ENCODE measurements at places on chromosomes 1 and 21.

GRCh38 chr1:231397886-231398671 is 24.0 kb downstream of the EGLN1 start:
- no peak for DNase-seq

GRCh38 chr1:178528228-178528952 is 15.5 kb downstream of the TEX35 start:
- no peak for DNase-seq

DNA sequence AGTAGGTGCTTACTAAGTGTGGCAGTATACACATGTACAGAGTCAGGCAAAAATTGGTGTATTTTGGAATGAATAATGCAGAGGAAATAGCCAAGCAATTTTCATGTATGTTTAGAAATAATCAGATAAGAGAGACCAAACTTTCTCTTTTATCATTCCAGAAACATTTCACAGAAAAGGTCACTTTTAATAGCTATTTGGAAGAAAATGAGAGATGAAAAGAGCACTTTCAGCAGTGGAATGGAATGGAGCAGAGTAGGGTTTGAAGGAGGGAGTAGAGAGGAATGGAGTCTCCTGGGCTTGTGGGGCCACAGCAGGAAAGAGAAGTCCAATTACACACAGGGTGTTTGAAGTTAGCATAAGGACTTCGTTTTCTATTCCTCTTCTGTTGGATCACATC is 48.8 kb upstream of the GJA5 start:
- no peak for DNase-seq

DNA sequence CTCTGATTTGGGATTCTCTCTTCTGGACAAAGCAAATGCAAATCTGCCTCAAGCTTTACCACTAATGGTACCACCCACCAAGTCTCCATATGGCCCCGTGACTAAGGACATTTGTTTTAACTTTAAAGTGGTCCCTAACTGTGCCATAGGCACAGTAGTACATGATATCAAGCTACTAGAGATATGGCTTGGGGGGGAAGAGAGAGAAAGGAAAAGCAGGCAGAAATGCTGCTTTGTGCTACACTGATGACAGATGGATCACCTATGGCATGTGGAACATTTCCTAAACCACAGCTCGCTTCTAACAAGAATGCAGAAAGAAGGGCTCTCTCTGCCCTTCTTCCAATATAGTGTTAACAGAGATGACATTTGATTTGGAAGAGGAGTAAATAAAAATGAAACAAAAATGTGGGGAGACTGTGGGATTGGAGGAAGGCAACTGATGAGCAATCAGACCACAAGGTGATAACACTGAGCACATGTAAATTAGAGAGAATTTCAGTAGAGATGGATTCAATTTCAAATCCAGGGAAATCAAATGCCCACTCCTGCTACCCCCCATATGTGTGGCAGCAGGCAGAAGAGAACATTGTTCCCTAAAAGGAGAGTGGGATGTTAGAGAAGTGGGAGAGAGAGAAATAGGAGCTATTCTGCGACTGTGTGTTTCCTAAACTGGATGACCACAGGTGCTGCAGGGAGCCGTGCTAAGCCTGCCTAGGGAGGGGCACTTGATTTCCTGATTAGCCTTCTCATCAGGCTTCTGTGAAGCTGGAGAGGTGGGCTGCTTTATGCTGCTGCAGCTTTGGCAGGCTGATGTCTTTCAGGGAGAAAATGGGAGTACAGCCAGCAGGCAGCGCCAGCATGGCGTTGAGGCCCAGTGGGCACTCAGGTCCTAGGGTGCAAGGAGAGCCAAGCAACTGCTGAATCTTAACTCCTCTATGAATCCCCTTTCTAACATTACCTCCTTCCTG is 75.3 kb downstream of the ZNF648 start:
- DNase-seq = no peak

- DNase-seq = no peak
Observed at GRCh38 chr1:115355069-115355468, 17.0 kb upstream of the NGF start.

DNA sequence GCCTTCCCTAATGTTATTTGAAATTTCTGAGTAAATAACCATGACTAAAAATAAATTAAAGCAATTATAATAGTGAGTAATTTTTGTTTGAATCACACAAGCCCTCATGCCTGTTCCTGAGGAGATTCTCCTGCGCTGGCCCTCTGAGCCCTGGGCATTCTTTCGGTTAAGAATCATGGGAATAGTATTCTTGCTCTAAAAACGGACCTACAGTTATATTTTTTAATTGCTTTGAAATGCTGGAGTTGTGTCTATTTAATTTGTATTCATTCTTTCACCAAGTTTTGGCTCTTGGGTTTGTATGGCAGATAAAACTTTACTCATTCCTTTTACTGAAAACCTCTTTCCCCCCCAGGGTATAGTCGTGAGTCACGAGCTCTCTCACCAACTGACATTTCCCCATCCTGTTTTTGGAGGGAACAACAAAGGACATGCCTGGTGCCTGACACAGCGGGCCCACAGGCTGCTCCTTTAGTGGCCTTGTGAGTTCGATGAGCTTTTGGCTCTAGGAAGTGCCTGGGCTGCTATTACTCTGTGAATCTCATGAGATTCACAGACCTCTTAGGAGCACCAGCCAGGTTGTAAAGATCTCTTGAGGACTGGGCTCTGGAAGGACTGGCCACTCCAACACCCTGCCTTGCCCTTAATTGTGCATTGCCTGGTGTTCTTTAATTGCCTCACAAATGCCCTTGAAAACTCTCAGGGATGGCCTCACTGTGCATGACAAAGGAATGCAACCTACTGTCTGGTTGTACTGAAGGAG is 58.6 kb downstream of the DDR2 start:
- no peak for DNase-seq

- DNase-seq = no peak
Observed at GRCh38 chr21:45401916-45402900, 2.8 kb upstream of the COL18A1 start.

- DNase-seq = no peak
Observed at GRCh38 chr1:233097546-233097945, 147.1 kb downstream of the NTPCR start.

GRCh38 chr1:36869054-36869453 is 165.3 kb downstream of the GRIK3 start:
- DNase-seq = no peak

- no peak for DNase-seq
Observed at GRCh38 chr1:93744299-93744988, 62.8 kb upstream of the BCAR3 start.

DNA sequence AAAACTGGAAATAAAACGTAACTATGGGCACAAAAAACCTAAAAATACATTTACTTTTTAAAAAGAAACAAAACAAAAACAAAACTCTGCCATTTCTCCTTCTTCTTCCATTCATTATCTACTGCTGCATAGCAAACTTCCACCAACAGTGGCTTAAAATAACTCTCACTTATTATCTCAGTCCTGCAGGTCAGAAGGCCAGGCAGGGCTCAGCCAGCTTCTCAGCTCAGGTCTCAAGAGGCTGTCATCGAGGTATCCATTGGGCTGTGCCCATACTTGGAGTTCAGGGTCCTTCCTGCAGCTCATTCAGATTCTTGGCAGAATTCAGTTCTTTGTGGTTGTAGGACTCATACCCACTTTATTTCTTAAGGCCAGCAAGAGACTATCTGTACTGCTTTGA is 352.7 kb upstream of the PLD5 start:
- DNase-seq = no peak

DNA sequence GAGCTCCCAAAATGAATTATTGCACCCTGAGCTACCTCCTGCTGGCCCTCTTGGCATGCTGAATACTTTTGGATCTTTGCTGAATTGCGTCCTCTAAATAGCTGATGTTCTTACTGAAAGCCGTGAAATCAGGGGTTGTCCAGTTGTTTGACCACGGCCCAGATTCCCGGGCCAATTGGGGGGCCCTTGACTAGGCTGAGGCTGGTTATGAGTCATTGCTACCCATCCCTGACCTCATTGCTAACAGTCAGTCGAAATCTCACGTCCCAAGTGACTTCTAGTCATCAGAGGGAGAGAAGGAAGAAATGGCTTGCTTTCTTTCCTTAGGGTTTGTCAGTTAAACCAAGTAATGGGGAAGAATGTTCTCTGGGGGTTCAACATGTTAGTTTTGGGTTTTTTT is 37.4 kb downstream of the SMYD2 start:
- no peak for DNase-seq

GRCh38 chr21:38691631-38692030 is 114.1 kb upstream of the ETS2 start:
- no peak for DNase-seq

DNA sequence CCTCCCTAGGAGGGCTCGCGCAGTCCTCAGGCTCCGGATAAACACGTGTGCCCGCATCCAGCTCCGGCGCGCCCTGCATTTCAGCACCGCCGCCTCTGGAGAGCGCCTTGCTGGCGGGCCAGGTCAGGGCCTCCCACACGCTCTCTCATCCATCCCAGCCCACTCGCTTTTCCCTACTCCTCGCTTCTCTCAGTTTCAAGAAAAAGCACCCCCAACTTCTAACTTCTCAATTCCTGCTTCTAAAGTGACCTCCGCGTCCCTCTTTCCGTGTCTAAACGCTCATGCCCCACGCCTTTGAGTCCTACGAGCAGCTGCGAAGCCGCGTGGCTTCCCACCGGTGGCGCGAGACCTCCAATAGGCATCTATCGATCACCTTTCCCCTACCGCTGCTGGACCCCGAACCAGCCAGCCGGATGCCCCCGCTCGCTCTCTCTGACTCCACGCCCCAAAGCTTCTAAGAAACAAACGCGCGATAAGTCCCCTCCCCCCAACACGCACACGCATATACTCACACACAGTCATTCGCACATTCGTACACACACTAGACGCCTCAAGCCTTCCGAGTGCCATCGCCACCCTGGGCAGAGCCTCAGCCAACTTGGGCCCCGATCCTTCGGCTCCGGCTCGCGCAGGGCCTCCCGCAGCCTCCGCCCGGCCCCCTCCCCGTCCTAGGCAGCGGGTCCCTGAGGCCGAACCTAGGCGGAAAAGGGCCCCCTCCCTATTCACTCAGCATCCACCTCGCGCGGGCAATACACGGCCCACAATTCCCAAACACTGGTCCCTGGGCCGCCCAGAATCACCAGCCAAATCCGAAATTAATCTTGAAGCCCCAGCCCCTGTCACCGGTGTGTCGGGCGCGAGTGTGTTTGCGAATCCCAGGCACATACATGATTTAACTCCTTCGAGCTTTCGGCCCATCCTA is 1.1 kb downstream of the NMNAT2 start:
- peak; percentile 6 for DNase-seq

DNA sequence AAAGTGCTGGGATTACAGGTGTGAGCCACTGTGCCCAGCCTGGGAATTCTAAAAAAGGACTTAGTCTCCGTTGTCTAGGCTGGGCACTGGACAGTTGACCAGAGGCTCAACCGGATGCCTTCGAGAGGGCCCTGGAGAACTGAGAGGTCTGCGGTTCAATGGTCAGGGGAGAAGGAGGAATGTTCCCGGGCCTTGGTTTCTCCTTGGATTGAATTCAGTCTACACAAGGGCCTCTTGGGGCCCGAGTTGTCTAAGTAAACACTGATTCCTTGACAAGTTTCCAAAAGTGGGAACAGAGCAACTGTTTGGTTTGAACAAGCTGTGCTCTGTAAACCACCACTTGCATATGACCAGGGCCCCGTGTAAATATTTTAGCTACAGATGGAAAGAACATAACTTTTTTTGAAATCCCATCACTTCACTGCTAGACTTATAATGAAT is 29.1 kb upstream of the CAPZB start:
- no peak for DNase-seq

- DNase-seq = no peak
Observed at GRCh38 chr1:29516063-29516820, 279.9 kb downstream of the PTPRU start.

DNA sequence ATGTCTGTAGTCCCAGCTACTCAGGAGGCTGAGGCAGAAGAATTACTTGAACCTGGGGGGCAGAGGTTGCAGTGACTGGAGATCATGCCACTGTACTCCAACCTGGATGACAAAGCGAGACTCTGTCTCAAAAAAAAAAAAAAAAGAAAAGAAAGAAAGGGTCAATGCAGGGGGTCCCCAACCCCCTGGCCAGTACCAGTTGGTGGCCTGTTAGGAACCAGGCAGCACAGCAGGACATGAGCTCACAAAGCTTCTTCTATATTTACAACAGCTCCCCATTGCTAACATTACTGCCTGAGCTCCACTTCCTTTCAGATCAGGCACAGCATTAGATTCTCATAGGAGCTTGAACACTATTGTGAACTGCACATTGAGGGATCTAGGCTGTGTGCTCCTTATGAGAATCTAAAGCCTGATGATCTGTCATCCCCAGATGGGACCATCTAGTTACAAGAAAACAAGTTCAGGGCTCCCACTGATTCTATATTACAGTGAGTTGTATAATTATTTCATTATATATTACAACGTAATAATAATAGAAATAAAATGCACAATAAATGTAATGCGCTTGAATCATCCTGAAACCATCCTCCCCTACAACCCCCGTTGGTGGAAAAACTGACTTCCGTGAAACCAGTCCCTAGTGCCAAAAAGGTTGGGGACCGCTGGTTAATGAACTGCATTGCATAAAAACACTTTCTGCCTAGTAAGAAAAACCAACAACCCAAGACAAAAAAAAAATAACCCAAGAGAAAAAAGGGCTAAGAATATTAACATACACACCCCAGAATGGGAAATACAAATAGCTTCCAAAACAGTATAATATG is 2.8 kb downstream of the ZBTB8OS start:
- DNase-seq = no peak

DNA sequence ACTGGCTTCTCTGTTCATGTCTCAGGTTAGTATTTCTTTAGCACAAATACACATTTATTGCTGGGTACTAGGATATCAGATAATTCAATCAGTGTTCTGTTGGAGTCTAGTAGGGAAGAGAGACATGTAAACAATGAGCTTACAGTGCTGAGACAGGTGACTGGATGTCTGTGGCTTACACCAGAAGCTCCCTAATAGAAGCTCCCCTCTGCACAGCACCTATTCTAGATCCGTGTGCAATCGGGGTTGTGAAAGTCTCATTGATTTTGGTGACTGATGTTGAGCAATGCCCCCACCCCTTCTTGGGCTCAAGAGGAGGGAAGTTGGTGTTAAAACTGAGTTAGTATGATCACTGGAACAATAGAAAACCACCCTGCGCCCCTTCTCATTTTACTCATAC is 279.2 kb downstream of the RPS6KC1 start:
- no peak for DNase-seq

DNA sequence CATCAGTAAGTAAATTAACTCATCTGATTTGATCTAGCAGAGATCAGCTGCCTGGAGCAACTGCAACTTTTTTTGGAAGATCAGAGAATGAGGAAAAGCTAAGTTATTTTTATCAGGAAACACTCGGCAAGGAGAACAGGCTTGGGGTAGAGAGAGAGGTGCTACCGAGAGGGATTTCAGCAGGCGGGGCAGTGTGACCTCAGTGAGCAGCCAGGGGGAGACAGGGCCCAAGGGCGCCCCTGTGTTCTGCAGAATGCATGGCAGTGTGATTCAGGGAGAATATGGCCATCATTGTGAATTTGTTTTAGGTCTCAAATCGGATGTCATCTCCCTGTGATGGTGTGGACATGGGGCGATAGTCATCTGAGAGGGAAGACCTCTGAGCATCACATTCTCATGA is 484.1 kb upstream of the VAMP3 start:
- DNase-seq = no peak

DNA sequence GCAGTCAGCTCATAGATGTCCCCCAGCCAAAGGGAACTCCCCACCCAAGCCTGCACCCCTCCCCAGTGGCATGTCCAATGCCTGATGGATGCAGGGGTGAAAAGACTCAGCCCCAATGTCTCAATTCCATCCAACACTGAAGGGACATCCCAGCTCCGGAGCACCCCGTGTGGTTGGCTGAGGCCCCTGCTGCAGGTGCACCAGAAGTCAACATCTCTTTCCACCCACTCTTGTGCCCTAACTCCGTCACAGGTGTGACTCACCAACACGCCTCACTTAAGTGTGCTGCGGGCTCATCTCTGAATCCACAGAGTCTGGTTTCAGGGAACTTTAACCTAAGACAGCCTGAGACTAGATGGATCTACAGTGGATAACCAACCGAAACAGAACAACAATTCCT is 40.9 kb upstream of the ZBTB18 start:
- DNase-seq = no peak

Data from germinal center (tissue), 1 donor.